Esophagus squamous epithelium (tissue), 5 donors: ENCODE measurements at places on chromosomes 7 and 10. TPM values are rescaled to one million over a fixed set of nuclear protein-coding genes. Genes with fewer than 3 reads are reported as not detected.
A peak's percentile ranks its signal among the peaks of the same experiment; 100 is the strongest.

- H3K27me3 ChIP-seq: no peaks in the 10 kb centered on the region
- H3K4me1 ChIP-seq: no peaks in the 10 kb centered on the region
- H3K4me3 ChIP-seq: no peak overlapping the region
Observed at GRCh38 chr7:95501261-95501832, 15.6 kb downstream of the ASB4 start.

GRCh38 chr10:49150426-49150825, 16.6 kb upstream of the FAM170B start:
- no peaks in the 10 kb centered on the region for H3K36me3 ChIP-seq
- no peaks in the 10 kb centered on the region for H3K27me3 ChIP-seq
- H3K4me1 ChIP-seq: no peaks in the 10 kb centered on the region
- no peak overlapping the region for H3K27ac ChIP-seq

- no peak overlapping the region for H3K4me3 ChIP-seq
- DNase-seq: no peak
- H3K4me1 ChIP-seq: no peaks in the 10 kb centered on the region
- no peak overlapping the region for H3K27ac ChIP-seq
Observed at GRCh38 chr7:34982371-34983019, 54.8 kb downstream of the DPY19L1 start.

GRCh38 chr10:61684894-61685507, 22.3 kb downstream of the CABCOCO1 start:
- H3K36me3 ChIP-seq: no peaks in the 10 kb centered on the region
- H3K4me1 ChIP-seq: no peaks in the 10 kb centered on the region
- H3K4me3 ChIP-seq: no peak overlapping the region
- no peak overlapping the region for H3K27ac ChIP-seq
- DNase-seq: no peak

- no peaks in the 10 kb centered on the region for H3K27me3 ChIP-seq
- no peak for DNase-seq
Observed at GRCh38 chr7:159070431-159071148, 74.1 kb downstream of the VIPR2 start.

HPSE2 gene
- 0.48 TPM for total RNA-seq

PLEKHS1 gene
- not detected for total RNA-seq

- no peak for DNase-seq
- H3K4me1 ChIP-seq: peaks cover 36% of the 10 kb centered on the region
- H3K27me3 ChIP-seq: no peaks in the 10 kb centered on the region
- peak overlapping the region; percentile 52 for H3K4me3 ChIP-seq
- no peaks in the 10 kb centered on the region for H3K36me3 ChIP-seq
Observed at GRCh38 chr10:30553626-30554439, 75.7 kb downstream of the LYZL2 start.

DNA sequence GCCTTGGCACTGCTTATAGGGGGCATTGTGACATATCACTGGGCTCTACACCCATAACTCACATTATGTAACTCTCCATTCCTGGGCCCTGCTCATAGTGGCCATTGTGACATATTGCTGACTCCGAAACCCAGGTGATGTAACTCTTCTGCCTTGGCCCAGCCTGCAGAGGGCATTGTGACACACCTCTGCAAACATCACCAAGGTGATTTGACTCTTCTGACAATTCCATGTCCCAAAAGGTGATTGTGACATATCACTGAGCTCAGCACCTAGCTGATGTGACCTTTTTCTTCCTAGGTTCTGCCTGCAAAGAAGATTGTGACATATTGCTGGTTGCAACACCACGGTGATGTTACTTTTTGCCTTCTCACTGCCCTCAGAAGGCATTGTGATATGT, 36.5 kb upstream of the ZNF680 start:
- H3K27ac ChIP-seq: no peak overlapping the region
- no peaks in the 10 kb centered on the region for H3K4me1 ChIP-seq
- no peaks in the 10 kb centered on the region for H3K27me3 ChIP-seq

DNA sequence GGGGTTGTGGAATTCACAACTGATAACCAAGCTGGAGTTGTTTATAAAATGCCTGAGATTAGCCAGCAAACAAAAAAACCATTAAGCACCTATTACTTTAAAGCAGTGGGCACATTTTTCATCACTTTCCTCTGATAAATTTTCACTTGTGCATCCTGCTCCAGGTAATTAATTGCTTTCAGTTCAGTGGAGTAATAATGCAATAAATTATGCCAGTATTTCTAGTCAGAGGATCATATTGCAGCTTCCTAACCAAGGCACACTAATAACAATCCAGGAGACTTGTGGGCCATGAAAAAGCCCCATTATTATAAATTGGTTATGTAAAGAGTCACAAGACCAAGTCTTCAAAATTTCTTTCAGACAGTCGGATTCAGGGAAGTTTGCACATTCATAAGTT, 193.2 kb downstream of the LRMDA start:
- no peak for DNase-seq
- H3K36me3 ChIP-seq: no peaks in the 10 kb centered on the region
- no peaks in the 10 kb centered on the region for H3K27me3 ChIP-seq
- H3K27ac ChIP-seq: no peak overlapping the region
- no peaks in the 10 kb centered on the region for H3K4me1 ChIP-seq

- H3K27me3 ChIP-seq: no peaks in the 10 kb centered on the region
- H3K4me1 ChIP-seq: no peaks in the 10 kb centered on the region
- DNase-seq: no peak
- H3K36me3 ChIP-seq: no peaks in the 10 kb centered on the region
- H3K27ac ChIP-seq: no peak overlapping the region
Observed at GRCh38 chr10:61188691-61189090, 244.7 kb upstream of the RHOBTB1 start.

OR2A42 gene
- total RNA-seq: not detected

DNA sequence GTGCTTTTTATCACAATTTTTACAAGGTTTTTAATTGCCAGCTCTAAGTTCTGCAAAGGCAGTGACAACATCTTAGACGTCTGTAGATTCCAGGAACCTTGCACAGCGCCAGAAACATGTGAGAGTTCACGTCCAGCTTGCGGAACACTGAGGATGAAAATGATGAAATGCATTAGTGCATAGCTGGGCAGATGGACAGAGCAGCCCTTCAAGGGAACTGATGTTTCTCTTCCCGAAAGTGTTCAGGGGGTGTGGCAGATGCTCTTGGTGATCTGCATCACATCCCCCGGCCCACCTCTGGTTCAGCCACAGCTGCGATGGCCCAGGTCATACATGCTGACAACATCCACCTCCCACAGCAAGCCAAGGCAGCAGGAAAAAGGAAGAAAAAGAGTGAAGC, 40.9 kb downstream of the ITIH5 start:
- H3K4me3 ChIP-seq: no peak overlapping the region
- H3K36me3 ChIP-seq: no peaks in the 10 kb centered on the region
- H3K27ac ChIP-seq: peak overlapping the region; percentile 85
- no peaks in the 10 kb centered on the region for H3K4me1 ChIP-seq
- no peak for DNase-seq

LIPK gene
- total RNA-seq: 2.4 TPM

PKD2L1 gene
- not detected for total RNA-seq

TAC1 gene
- not detected for total RNA-seq

IQUB gene
- total RNA-seq: not detected

CASTOR2 gene
- total RNA-seq: 4.6 TPM

EIF3B gene
- total RNA-seq: 127 TPM

DNA sequence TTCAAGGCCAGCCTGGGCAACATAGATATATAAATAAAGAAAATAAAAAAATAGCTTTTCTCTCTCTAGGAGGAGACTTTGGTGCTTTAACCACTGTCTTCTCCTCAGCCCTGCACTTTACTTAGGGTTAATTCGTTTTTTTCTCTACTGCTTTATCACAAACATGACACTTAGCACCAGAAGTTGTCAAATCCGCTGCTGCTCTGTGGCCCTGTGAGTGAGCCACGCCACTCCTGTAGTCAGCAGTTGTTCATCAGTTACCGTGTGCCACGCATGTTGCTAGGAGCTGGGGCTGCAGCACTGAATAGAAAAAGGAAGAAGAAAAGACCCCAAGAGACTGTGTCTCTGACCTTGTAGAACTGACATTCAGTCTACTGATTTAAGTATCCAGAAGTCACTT, 232.6 kb downstream of the CELF2 start:
- DNase-seq: no peak
- no peak overlapping the region for H3K4me3 ChIP-seq
- no peaks in the 10 kb centered on the region for H3K36me3 ChIP-seq
- H3K27me3 ChIP-seq: no peaks in the 10 kb centered on the region

MYL7 gene
- not detected for total RNA-seq

PON1 gene
- not detected for total RNA-seq

ACSL5 gene
- total RNA-seq: 5.8 TPM

C7orf57 gene
- total RNA-seq: 0.57 TPM

DNA sequence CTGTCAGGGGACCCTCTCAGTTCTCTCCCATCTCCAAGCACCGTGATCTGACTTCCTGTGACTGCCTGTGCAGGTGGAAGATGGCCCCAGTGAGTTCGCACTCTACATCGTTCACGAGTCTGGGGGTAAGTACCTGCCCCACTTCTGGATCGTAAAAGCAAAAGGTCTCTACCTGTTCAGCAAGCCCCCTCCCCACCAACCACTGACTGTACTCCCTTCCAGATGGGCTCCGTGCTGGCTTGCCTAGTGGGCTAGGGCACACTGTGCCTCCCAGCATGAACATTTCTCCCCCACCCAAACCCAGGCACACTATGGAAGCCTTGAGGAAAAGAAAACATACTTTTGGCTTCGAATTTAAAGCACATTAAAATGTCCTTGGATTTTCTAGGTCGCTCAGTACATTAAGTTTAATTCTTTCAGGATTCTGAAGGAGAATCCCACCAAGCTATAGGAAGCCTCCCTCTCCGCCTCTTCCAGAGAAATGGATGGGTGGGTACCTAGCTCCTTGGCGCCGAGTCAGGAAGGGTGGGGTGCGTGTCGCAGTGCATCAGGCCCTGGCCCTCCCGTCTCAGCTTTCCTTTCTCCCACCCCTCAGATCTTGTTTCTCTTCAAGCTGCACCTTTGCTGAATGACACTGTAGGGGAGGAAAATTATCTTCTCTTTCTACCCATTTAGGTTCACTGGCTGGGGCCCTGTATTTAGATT, 11.0 kb upstream of the ZNF22 start:
- H3K36me3 ChIP-seq: no peaks in the 10 kb centered on the region
- no peak overlapping the region for H3K4me3 ChIP-seq
- peak overlapping the region; percentile 96 for H3K27ac ChIP-seq
- peaks cover 63% of the 10 kb centered on the region for H3K4me1 ChIP-seq
- DNase-seq: no peak

DNA sequence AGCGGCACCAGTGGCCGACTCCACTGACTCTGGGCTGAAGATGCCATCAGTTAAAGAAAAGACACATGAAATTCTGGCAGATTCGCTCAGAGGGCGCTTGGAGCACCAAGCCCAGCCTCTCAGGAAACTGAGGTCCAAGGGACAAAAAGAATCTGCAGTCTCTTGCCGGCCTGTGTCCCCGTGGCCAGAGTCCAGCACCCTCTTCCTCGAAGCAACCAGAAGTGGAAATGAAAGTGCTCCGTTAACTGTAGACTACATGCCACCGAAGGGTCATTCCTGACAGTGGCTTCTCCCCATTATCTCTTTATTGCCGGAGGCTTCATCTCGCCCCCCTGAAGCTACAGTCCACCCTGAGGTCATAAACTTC, 1.0 kb upstream of the CHST15 start:
- H3K4me1 ChIP-seq: peaks cover 70% of the 10 kb centered on the region
- H3K36me3 ChIP-seq: no peaks in the 10 kb centered on the region
- peak overlapping the region; percentile 56 for H3K4me3 ChIP-seq
- no peaks in the 10 kb centered on the region for H3K27me3 ChIP-seq
- H3K27ac ChIP-seq: peak overlapping the region; percentile 98
- DNase-seq: no peak

WDFY4 gene
- 0.61 TPM for total RNA-seq

GATA3 gene
- 0.35 TPM for total RNA-seq

- no peaks in the 10 kb centered on the region for H3K27me3 ChIP-seq
- H3K36me3 ChIP-seq: no peaks in the 10 kb centered on the region
- no peak for DNase-seq
- no peak overlapping the region for H3K4me3 ChIP-seq
- H3K27ac ChIP-seq: no peak overlapping the region
Observed at GRCh38 chr10:26269754-26270153, 53.2 kb downstream of the GAD2 start.

EBLN1 gene
- not detected for total RNA-seq

ANKRD30A gene
- total RNA-seq: not detected

LEP gene
- total RNA-seq: not detected

DNA sequence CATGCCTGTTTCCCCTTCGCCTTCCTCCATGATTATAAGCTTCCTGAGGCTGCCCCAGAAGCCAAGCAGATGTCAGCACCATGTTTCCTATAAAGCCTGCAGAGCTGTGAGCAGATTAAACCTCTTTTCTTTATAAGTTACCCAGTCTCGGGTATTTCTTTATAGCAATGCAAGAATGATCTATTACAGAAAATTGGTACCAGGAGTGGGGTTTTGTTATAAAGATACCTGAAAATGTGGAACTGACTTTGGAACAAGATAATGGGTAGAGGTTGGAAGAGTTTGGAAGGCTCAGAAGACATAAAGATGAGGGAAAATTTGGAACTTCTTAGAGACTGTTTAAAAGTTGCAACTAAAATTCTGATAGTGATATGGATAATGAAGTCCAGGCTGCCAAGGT, 4.8 kb upstream of the RSU1 start:
- no peaks in the 10 kb centered on the region for H3K36me3 ChIP-seq
- H3K4me3 ChIP-seq: no peak overlapping the region
- H3K27ac ChIP-seq: no peak overlapping the region
- no peaks in the 10 kb centered on the region for H3K27me3 ChIP-seq

DNA sequence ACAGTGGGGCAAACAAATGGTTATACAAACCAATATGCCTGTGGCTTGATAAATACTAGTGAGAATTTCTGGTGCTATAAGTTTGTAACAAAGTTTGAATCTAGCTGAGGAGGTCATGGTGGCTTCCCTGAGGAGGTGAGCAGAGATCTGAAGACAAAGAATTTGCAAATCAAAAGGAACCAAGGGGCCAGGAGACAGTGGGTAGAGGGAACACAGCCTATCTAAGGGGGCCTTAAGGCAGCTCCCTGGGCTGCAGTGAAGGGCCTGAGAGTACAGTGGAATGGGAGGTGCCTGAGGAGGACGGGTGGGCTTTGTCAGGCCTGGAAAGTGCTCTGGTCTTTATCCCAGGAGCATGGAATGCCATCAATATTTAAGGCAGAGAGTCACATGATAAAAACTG, 21.8 kb downstream of the RNF133 start:
- no peak overlapping the region for H3K4me3 ChIP-seq
- no peaks in the 10 kb centered on the region for H3K36me3 ChIP-seq
- DNase-seq: no peak
- no peaks in the 10 kb centered on the region for H3K27me3 ChIP-seq

ACTL6B gene
- not detected for total RNA-seq

TMEM213 gene
- total RNA-seq: not detected

LRRN3 gene
- not detected for total RNA-seq

- H3K4me1 ChIP-seq: peaks cover 5% of the 10 kb centered on the region
- no peak for DNase-seq
- H3K4me3 ChIP-seq: no peak overlapping the region
- H3K36me3 ChIP-seq: peaks cover 62% of the 10 kb centered on the region
Observed at GRCh38 chr7:30446266-30446665, 32.3 kb downstream of the NOD1 start.
